ENCODE measurements at places on chromosomes 12 and 14.

DNA sequence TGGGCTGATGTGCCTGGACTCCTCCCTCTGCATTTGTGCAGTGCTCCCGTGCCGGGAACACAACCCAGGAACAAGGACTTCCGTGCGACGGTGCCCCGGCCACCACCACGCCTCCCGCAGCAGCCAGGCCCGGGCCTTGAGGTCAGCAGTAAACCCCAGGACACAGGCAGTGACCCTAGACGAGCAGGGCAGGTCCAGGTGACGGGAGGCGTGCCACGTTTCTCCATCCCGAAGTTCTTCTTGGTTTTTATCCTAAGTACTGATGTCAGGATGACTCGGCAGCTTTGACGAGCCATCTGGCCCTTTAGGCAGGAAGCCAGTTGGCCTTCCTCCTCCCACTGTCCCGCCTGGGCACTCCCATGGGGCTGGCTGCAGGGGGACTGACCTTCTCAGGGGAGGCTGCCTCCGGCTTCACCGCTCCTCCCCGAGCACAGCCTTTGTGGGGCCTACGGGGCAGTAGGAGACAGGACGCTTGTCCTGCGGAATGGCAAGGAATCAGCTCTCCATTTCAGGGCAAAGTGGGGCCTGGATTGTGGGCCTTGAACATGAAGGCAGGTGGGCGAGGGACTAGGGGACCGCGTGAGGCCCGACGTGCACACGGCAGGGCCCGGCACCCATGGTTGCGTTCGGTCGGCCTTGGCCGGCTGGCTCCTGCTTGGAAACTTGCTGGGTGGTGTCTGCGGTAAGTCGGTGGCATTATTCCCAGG is 94.1 kb downstream of the FBXL14 start:
- no peak for DNase-seq

GRCh38 chr14:56057071-56057741 is 61.0 kb upstream of the PELI2 start:
- no peak for DNase-seq

GRCh38 chr14:40694023-40694422 is 912.7 kb upstream of the LRFN5 start:
- no peak for DNase-seq

GRCh38 chr12:14514154-14514842 is 53.4 kb downstream of the PLBD1 start:
- DNase-seq = peak; percentile 20

DNA sequence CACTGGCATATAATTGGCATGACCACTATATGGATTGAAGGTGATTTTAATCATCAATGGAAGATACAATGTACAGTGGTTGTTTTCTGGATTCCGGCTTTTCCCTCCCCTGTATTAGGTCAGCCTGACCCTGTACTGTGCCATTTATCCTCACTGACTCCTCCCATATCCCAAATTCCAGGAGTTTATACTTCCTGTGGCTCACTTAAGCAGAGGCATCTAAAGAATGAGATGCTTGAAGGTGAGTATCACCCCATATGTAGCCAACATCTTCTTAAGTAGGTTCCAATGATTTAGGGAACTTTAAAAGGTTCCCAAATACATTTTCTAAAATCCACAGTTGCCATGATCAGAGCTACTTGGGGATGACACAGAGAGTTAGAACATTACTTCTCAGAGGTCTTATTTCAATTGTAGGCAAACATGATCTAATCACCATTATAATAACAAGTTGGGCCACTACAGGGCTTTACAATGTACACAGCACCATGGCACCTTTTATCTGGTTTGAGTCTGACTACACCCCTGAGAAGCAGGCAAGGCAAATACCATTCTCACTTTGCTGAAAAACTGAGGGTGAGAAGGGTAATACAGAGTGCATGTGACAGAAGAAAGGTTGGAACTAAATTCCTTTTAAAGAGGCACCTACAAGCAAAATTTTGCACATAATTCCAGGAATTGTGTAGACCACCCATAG is 212.3 kb upstream of the GARIN6 start:
- DNase-seq = no peak

DNA sequence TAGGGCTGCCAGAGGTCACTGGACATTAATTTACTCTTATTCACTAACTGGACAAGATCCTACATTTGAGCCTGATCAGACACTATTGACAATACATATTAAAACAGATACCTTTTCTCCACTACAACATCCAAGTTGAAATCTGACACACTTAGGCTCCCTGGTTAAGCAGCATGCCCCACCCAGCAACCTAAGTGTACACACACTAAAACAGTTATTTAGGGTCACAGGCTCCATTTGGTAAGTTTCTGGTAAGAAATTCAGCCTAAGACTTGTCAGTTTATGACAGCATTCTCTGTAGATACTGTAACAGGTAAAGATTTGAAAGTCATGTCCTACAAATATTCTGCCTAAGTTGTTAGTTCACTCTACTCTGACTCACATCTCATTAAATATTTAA is 12.3 kb upstream of the LLPH start:
- DNase-seq = no peak

DNA sequence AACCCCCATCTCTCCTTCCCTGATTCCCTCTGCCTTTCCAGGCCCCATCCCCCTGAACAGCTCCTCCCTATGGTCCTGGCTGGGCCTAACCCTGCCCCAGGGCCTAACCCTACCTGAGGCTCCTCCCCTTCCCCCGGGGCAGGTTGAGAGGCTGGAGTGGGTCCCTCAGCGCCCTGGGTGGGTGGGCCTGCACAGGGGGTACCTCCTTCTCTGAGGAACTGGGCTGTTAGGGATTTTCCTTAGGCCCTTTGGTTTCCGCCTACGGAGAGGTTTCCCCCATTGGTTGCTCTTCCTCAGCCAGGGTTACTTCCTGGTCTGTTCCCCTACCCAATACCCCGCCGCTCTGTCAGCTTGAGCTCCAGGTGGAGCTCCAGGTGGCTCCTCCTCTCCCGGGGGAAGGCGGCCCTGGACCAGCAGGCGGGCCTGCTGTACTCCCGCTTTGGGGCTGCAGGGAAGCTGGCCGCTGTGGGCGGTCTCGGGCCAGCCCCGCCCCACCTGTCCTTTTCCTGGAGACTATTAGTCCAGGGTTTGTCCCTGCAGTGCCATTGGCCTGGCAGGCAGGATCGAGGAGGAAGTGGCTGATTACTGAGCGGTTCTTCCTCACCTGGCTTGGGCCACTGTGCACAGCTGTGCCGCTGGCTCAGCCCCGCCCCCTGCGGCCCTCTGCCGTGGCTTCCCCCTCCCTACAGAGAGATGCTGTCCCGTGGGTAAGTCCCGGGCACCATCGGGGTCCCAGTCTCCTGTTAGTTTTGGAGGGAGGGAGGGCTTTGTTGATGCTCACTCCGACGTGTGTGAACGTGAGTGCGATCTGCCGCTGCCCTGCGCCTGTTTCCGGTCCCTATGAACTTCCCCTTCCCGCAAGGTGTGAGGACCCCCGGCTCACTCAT is 2.5 kb downstream of the C12orf57 start:
- DNase-seq = no peak

DNA sequence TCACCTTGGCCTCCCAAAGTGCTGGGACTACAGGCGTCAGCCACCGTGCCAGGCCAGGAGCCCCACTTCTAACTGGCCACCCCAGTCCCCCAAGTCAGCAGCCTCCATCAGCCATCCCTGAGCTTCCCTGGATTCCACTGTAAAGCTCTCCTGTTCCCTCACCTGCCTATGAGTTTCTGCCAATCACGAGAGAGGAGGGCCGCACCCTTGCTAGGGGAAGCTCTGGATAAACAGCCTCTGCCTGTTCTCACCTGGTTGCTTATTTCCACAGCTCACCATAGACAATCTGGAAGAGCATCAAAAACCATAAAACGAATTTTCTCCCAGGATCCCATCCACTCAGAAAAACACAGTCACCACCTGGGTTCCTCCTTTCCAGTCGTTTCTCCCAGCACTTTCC is 5.0 kb downstream of the CDCA4 start:
- DNase-seq = no peak

DNA sequence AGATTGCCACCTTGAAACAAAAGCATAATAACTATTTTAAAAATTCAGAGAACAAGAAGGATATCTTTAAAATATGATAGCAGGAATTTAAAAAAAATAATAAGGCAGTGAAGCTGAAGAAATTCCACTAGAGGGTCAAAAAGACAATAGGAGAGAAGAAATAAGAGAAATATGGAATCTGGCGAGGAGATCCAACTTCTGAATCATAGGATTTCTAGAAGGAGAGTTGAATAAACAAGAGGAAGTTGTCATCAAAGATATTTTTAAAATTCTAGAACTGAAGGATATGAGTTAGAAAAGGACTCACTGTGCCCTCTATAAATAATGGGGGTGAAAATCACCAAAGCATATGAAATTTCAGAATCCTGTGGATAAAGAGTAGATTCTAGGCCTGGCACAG is 26.8 kb upstream of the TOMM20L start:
- no peak for DNase-seq

DNA sequence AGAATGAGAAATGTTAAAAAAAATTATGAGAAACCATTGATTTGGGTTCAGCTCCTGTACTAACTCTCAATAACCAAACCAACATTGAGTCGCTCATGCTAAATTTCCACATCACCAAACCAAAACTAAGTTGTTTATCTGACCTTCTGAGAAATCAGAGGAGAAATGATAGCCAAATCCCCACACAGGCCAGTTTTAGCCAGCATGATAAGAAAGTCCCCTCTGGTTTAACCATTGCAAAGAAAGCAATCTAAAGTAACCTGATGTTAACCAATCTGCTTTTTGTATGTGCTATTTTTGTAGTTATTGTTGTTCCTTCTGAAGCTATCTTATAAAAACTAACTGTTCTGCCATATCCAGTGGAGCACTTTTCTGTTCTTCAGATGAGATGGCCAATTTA is 599.7 kb downstream of the SLC16A7 start:
- no peak for DNase-seq

GRCh38 chr12:93980711-93981110 is 167.7 kb upstream of the PLXNC1 start:
- DNase-seq = no peak

- no peak for DNase-seq
Measured at GRCh38 chr14:36827861-36828260, 166.2 kb downstream of the PAX9 start.

DNA sequence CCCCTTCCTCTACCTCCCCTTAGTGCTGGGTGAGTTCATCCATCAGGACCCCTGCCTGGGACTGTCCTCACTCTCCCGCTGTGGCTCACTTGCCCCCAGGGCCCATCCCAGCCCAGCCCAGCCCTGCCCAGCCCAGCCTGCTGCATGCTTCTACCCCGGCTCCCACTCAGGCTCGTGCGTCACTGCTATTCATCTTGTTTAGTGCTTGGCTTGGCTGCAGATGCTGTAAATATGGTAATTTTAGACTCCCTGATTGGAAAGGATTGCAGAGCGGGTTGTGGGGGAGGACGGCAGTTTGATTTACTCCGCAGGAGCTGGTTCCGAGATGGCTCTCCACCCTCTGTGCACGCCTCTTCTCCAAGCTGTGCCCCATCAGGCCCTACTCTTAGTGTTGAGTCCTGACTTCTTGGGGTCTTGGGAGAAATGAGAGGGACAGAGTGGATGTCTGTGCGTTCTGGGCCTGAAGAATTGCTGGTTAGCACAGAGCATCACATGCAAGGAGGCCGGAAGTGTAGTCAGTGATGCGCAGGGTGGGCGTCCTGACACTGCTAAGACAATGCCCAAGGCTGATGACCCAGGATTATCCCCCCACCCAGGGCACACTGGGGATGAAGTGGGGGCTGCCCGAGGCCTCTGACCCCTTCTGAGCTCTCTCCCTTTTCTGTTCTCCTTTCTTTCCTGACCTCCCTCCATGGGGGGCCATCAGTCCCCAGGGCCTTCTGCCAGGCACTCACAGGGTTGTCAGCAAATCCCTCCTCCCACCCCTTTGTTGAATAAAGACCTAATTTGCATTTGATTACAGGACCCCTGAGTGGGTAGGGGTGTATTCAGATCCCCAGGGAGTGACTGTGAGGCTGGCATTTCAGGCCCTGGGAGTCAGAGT is 244.4 kb downstream of the ZFP36L1 start:
- DNase-seq = no peak

DNA sequence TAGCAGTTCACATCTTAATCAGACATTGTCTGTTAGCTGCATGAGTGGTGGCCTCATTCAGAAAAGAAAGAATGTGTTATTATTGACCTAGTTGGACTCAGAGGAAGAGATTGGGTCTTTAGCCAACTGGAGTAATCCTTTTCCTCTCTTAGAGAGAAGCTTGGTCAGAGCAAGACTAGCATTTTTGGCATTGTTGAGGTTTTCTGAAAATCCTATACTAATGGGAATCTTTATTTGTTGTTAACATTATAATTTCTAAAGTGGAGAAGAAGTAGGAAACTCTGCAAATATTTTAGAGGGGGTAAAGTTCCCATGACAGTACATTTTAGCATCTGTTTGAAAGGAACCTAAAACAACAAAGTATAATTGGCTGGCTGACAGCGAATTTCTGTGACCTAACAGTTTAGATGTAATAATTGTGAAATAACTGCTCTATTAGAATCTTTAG is 9.7 kb downstream of the TOX4 start:
- no peak for DNase-seq

- DNase-seq = no peak
Measured at GRCh38 chr14:34027130-34027989, 76.5 kb upstream of the EGLN3 start.

DNA sequence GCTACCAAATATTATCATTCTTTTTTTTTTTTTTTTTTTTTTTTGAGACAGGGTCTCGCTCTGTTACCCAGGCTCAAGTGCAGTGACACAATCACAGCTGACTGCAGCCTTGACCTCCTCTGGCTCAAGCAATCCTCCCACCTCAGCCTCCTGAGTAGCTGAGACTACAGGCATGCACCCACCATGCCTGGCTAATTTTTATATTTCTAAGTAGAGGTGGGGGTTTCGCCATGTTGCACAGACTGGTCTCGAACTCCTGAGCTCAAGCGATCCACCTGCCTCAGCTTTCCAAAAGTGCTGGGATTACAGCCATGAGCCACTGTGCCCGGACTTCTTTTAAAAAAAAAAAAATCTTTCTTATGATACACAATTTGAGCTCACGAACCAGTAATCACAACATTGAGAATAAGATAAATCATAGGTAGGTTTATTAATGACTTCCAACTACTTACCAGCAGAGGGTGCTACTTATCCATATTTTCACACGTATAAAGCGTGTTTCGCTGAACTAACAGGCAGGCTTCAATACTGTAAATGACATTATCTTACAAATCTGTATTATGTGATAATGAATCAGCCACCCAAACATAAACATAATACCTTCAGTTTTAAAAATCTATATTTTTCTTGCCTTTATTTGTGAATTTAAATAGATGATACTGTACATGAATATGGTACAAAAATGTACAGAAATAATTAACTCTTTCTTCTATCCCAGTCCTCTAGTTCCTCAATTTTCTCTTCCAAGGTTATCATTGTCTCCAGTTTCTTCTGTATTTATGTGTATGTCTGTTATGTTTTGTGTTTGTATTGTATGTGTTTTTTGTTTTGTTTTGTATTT is 42.5 kb upstream of the BCAT1 start:
- peak; percentile 86 for DNase-seq

Measured in Kasumi-1 (cell line).